ENCODE measurements at places on chromosomes 11 and 22.

GRCh38 chr11:79708319-79708932, 267.6 kb upstream of the TENM4 start:
- no peak for DNase-seq

DNA sequence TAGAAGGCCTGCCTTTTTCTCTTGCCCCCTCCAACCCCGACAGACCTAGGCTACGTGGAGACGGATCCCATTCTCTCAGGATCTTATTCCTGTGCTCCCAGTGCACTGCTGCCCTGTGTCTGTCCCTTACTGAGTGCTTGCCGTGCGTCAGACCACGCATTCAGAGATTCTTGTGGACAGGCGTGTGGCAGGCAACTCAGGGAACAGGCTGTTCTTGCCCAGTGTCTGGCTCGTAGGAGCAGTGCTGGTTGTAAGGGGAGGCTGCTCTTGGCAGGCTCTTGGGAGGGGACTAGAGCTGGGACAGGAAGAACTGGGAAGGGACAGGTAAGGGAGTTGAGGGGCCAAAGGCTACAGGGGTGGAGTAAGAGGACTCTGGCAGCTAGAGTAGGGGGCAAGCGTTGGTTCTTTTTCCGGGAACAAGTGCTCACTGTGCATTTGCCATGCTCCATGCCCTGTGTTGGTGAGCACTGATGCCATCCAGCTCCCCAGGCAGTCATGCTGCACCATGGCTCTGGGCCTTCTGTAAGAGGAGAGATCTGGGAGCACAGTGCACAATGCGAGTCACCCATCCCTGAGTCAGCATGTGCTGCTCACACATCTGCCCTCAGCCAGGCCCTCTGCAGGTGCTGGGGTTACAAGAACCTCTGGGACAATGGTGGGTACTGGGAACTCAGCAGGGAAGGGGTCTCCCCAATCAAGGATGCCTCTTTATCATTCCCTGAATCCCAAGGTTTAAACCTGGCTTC, 119.1 kb downstream of the TBC1D22A start:
- DNase-seq: no peak

GRCh38 chr11:8031248-8032115, 44.3 kb downstream of the EIF3F start:
- no peak for DNase-seq

- DNase-seq: no peak
Measured at GRCh38 chr22:24389680-24390079, 37.7 kb upstream of the ADORA2A start.

- no peak for DNase-seq
Measured at GRCh38 chr11:118705111-118705741, 25.8 kb upstream of the TREH start.

- no peak for DNase-seq
Measured at GRCh38 chr11:30605036-30605605, 19.0 kb upstream of the MPPED2 start.

DNA sequence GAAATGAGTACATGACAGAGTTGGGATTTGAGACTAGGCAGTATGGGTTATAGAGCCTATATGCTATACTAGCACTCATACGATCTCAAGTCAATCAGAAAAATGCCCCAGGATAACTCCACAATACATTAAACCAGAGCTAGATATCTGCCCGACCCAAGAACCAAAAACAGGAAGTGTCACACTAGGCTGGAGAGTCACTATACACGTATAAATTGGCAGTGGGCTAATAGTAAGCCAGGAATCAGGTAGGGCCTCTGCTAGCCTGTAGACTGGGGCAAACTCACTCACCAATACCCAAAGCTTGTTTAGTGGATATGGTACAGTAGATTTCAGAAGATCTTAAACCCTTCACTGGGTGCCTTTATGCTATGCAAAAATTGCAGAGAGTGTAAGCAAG, 16.2 kb upstream of the EIF4G2 start:
- no peak for DNase-seq

- no peak for DNase-seq
Measured at GRCh38 chr22:50696799-50697561, 24.4 kb downstream of the SHANK3 start.

DNA sequence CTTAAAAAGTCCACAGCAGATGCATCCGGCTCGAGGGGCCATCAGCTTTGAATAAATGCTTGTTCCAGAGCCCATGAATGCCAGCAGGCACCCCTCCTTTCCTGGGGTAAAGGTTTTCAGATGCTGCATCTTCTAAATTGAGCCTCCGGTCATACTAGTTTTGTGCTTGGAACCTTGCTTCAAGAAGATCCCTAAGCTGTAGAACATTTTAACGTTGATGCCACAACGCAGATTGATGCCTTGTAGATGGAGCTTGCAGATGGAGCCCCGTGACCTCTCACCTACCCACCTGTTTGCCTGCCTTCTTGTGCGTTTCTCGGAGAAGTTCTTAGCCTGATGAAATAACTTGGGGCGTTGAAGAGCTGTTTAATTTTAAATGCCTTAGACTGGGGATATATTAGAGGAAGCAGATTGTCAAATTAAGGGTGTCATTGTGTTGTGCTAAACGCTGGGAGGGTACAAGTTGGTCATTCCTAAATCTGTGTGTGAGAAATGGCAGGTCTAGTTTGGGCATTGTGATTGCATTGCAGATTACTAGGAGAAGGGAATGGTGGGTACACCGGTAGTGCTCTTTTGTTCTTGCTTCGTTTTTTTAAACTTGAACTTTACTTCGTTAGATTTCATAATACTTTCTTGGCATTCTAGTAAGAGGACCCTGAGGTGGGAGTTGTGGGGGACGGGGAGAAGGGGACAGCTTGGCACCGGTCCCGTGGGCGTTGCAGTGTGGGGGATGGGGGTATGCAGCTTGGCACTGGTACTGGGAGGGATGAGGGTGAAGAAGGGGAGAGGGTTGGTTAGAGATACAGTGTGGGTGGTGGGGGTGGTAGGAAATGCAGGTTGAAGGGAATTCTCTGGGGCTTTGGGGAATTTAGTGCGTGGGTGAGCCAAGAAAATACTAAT, 1.9 kb downstream of the NEAT1 start:
- no peak for DNase-seq

Measured in esophagus squamous epithelium (tissue), 5 donors.